IMR-90 (cell line): ENCODE measurements at places on chromosomes 7 and 10.

DNA sequence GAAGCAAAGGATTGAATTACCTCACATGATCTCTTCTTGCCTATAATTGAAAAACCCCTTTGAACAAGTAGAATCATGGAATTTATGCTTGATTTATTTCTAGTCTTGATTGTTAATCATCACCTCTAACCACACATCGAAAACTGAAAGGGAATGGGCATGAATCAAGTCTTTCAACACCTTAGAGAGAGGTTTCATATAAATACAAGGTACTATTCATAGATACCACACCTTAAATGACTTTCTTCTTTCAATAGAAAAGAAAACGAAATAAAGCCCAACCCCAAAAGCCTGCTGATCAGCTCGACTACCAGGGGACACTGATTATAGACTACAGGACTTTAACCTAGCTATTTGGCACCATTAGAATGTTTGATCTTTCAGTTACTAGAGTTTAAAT lies 128.6 kb upstream of the PTPRZ1 start:
- no peak overlapping the region for H3K27ac ChIP-seq
- no peak for DNase-seq
- no peaks in the 10 kb centered on the region for H3K27me3 ChIP-seq
- no peaks in the 10 kb centered on the region for H3K4me1 ChIP-seq

- no peak overlapping the region for H3K27ac ChIP-seq
- H3K36me3 ChIP-seq = no peaks in the 10 kb centered on the region
- H3K4me1 ChIP-seq = peaks cover 9% of the 10 kb centered on the region
- no peak for DNase-seq
- no peak overlapping the region for H3K4me3 ChIP-seq
Measured at GRCh38 chr7:130486954-130487436, 4.9 kb upstream of the MEST start.

DNA sequence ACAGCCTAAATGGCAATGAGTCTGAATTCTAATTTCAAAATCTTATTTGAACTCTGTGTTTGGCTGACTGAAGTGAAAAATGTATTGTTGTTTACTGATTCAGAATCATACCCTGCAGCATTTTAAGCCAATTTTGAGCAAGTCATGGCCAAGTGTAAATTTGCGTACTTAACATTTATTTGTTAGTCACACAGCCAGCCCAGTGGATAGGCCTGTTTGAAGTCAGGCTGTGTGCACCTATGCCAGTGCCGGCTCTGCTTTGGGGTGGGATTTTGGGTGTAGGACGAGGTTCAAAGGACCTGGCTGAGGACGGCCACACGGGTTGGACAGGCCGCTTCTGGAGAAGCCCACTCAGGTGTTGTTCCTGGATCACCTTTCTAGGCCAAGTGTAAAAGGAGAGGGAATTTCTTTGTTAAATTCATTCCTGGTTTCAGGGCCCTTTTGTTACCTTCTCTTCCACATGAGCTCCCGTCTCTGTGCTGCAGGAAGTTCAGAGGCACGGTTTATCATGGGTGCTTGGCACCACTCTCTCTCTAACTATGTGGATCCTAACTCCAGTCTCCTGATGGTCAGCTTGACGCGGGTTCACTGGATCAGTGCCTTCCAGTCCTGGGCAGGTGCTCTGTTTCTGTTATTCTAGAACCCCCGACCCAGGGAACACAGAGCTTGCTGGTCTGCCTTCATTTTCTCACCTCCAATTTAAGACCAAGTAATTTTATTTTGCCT lies 84.7 kb downstream of the CCNY start:
- DNase-seq = no peak
- H3K27me3 ChIP-seq = no peaks in the 10 kb centered on the region
- peak overlapping the region; percentile 89 for H3K27ac ChIP-seq
- peaks cover 31% of the 10 kb centered on the region for H3K4me1 ChIP-seq

GRCh38 chr7:24545215-24545614 lies 28.0 kb upstream of the PALS2 start:
- H3K4me1 ChIP-seq = no peaks in the 10 kb centered on the region
- DNase-seq = no peak
- H3K36me3 ChIP-seq = no peaks in the 10 kb centered on the region
- no peak overlapping the region for H3K4me3 ChIP-seq
- no peaks in the 10 kb centered on the region; the same call in 1 of the 2 replicates for H3K27me3 ChIP-seq

DNA sequence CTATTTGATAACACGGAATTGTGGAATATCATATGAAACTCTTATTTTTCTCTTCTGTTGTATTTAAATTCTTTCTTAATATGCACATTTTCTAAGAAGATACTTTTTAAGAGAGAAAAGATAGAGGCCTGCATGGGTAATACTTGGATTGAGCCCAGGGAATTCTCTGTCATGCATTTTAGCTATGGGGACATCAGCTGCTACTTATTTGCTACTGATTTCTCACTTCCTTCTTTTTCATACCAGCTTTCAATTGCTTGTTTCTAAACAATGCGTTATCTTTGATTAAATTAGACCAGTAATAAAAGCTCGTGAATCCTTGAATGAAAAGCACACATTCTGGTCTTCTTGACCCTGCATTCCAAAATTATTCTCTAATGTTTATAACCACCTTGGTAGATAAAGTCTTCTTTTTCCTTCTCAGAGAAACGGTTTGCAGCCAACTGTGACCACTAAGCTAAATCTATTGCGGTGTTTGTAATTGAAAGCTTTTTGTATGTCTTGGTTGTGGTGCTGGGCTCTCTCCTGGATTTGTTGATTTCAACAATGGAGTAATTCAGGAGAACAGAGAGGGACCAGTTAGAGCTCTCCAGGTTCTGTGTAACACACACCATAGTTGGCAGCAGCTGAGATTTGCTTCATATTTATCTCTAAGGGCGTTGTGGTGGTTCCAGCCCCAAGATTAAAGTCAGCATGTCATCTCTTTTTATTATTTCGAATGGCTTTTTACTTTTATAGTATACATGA lies 139.3 kb downstream of the PPP1R9A start:
- no peaks in the 10 kb centered on the region for H3K4me1 ChIP-seq
- H3K4me3 ChIP-seq = no peak overlapping the region
- no peak for DNase-seq
- H3K27ac ChIP-seq = no peak overlapping the region

DNA sequence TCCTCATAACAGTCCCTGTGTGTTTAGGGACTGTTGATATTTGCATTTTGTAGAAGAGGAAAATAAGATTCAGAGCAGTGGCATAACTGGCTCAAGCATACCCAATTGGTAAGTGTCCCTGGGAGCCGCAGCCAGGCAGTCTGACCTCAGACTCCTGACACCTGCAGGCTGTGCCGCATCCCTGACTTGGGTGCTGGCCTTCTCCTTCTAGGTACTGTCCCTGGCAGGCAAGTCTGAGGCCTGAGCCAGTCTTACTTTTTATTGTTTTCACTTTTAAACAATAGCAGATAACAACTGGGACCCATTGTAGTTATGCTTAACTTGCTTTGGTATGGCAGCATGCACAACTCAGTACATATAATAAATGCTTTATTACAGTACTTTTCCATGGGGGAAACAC lies 717.0 kb downstream of the KCNMA1 start:
- no peaks in the 10 kb centered on the region for H3K4me1 ChIP-seq
- no peak overlapping the region for H3K4me3 ChIP-seq
- H3K36me3 ChIP-seq = no peaks in the 10 kb centered on the region
- H3K27ac ChIP-seq = no peak overlapping the region

DNA sequence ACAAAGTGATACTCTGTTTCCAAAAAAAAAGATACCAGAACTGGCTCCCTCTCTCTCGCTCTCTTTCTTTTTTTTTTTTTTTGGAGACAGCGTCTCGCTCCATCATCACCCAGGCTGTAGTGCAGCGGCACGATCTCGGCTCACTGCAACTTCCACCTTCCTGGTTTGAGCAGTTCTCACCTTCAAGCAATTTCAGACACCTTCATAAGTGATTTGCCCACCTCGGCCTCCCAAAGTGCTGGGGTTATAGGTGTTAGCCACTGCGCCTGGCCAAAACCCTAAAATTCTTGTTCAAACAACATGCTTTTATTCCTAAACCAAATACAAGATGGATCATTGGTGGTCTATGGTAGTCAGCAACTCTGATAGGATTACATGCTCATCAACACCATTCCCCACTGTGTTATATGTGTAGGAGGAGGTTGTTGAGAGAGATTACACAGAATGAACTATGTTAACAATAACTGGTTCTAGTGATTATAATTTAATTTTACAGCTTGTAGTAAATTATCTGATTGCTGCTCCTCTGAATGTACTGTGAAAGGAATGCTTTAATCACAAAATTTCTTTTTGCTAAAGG lies 15.5 kb downstream of the ACBD5 start:
- no peaks in the 10 kb centered on the region for H3K4me1 ChIP-seq
- H3K4me3 ChIP-seq = no peak overlapping the region
- no peak for DNase-seq
- peaks cover 8% of the 10 kb centered on the region for H3K36me3 ChIP-seq

- H3K4me1 ChIP-seq = no peaks in the 10 kb centered on the region
- no peak overlapping the region for H3K27ac ChIP-seq
- no peaks in the 10 kb centered on the region for H3K27me3 ChIP-seq
- no peaks in the 10 kb centered on the region for H3K36me3 ChIP-seq
Measured at GRCh38 chr7:70674571-70675010, 457.4 kb upstream of the GALNT17 start.

GRCh38 chr7:139854124-139854511 lies 25.1 kb downstream of the TBXAS1 start:
- H3K4me1 ChIP-seq = peaks cover 13% of the 10 kb centered on the region
- peak; percentile 78 for DNase-seq
- peak overlapping the region; percentile 72; the same call in 1 of the 2 replicates for H3K27ac ChIP-seq
- no peaks in the 10 kb centered on the region for H3K27me3 ChIP-seq

GRCh38 chr7:66261941-66262340 lies 56.8 kb downstream of the TPST1 start:
- peaks cover 2% of the 10 kb centered on the region for H3K4me1 ChIP-seq
- no peak overlapping the region for H3K4me3 ChIP-seq
- DNase-seq = no peak

DNA sequence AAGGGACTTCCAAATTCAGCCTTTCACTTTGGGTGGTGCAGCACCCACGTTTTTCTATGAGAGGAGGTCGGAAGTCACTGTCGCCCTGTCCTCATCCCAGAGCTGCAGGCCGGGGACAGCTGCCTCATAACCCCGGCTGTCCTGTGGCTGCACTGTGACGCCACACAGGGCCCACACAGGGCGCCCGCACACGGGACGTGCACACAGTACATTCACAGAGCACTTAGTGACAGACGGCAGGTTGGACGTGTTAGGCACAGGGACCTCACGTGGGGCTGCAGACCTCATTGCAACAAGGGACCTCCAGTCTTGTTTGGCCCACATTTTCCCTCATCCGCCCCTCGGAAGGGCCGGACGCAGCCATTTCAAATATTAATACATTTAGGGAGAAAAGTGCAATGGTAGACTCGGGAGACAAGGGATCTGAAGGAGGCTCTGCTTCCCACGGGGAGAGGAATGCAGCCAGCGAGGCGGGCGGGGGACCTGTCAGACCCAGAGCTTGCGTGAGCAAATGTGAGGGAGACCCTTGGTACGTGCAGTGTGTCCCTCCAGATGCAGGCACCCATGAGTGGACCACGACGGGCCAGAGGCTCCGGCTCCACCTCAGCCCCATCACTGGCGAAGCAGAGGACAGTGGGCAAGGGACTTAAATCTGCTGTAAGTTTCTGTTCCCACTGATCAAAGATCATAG lies 86.7 kb downstream of the VOPP1 start:
- no peaks in the 10 kb centered on the region for H3K27me3 ChIP-seq
- H3K4me3 ChIP-seq = no peak overlapping the region
- peaks cover 30% of the 10 kb centered on the region for H3K36me3 ChIP-seq
- no peak for DNase-seq
